ENCODE measurements at places on chromosomes 7 and 10.

DNA sequence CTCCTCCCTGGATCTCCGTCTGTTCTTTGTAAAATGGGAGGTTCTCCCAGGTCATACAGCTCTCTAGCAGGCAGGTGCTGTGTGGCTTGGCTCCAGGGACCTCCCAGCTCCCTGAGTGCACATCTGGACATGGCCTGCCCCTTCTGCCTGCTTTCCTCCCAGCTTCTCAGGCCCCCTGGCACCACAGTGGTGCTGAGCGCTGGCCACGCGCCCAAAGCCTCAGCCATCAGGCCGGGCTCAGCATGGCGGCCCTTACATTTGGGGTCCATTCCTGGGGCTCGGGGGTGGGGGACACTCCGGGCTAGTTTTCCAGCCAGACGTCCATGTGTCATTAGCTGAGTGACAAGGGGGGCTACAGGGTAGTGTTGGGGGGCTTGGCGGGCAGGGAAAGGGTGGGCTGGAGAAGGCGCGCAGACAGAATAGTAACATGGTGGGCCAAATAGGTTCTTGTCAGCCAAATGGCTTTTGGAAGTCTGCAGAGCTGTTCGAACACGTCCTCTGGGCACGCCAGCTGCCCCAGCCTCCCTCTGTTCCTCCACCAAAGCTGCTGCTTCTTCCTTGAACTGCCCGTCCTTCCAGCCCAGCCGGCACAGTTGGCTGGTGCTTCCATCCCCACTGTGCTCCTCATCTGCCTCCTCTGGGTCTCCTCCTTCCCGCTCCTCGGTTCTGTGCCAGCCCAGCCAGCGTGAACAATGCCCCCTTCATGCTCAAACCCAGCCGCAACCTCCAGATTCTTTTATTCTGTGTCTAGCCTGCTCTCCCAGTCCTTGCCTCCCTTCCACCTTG lies 65.9 kb downstream of the GOLGA7B start:
- no peak for DNase-seq

GRCh38 chr7:41694495-41694894 lies 8.4 kb downstream of the INHBA start:
- DNase-seq, result no peak

- DNase-seq, result no peak
These were observed 109.9 kb downstream of the GLRX3 start for GRCh38 chr10:130246113-130246512.

DNA sequence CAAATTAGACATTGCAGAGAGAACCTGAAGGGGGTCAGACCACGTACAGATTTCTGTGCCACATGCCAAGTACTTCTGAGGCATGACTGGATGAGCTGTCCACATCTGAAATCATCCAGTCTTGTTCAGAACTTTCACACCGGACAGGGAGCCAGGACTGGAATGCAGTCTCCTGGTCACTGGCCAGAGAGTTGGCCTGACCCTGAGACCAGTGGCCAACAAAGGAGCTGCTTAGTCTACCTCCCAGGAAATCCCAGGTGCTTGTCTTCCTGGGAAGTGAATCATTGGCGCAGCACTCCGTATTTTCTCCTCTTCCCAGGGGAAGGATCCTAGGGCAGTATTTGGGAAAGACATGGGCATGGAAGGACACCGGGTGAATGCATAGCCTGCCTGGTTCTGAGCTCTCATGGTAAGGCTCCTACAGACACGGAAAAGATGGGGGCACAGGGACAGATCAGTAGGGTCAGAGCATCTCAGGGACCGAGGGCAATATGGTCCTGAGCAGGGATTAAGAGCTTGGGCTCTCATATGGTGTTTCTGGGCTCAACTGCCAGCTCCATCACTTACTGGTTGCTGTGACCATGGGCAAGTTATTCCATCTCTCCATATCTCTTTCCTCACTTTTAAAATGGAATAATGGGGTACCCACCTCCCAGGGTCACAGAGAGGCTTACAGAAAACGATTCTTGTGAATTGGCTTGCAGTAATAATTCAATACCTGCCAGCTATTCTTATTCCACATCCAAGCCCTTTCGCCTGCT lies 1.3 kb upstream of the SCD start:
- no peak for DNase-seq

DNA sequence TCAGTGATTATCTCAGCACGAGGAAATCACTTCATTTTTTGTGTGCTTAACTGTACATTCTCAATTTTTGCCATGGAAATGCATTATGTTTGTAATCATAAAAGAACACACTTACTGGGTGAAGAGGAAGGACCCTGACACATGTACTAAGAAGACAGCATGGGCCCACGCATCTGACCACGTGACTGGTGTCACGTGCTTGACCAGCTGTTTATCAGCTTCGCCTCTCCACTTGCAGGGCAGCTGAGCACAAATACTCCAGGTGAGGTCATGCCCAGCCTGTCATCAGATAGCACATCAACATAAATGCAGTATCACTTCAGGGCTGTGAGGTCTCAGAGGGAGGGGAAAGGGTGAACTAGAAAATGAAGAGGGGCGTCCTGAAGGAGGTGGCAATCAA lies 179.8 kb downstream of the EBF3 start:
- no peak for DNase-seq

- DNase-seq, result no peak
These were observed 11.6 kb downstream of the ATP6V0E2 start for GRCh38 chr7:149885191-149886017.

Measured in HuH-7 (cell line).